ENCODE measurements at places on chromosomes 3 and 15.

- DNase-seq: no peak
These were observed 17.7 kb upstream of the AADAC start for GRCh38 chr3:151796105-151796680.

- DNase-seq: no peak
These were observed 45.6 kb downstream of the CCDC12 start for GRCh38 chr3:46930945-46931403.

DNA sequence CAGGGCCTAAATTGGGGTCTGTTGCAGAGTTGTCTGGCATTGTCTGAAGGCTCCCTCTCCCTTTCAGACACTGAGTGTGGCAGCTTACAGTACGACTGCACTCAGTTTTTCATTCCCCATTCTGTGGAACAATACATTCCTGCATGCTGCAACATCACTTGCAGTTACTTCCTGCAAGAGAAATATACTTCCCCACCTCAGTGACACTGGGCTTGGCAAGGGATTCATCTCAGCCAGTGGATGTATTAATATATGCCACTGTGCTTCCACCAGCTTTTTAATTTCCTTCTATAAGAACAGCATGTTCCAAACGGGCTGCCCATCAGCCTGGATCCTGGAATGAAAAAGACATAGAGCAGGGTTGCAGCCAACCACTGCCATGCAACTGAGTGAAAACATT, 23.1 kb downstream of the B3GALNT1 start:
- no peak for DNase-seq

DNA sequence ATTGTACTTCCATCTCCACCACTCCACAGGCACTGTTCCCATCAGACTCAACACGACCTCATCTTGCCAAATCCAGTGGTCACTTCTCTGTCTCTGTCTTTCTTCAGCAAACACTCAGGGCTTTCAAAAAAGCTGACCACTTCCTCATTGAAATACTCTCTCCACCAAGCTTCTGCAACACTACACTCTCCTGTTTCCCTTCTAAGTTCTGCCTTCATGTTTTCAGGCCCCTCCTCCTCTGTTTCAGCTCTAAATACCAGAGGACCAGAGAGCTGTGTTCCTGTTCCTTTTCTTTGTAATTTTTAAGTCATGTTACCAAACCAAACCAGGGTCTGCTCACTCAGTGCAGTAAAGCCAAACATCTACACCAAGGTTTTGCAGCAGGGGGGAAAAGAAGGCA, 33.8 kb upstream of the ACP3 start:
- no peak for DNase-seq

DNA sequence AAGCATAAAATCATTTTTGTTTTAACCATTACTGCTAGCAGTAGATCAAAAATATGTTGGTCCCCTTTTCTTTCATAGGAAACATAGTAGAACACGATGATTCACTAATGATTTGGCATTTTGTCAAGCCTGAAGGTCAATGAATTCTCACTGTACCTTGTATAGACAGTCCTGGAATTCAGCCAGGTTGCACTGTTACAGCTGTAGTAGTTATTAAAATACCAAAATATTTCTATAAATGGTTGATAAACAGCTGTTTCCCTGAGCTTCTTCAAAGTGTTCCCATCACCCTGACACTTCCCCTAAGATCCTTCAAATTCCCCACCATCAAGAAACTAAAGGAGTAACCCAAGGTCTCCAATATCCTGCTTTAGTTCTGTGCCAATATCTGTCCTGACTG, 200.9 kb downstream of the ATP8B4 start:
- DNase-seq: no peak

DNA sequence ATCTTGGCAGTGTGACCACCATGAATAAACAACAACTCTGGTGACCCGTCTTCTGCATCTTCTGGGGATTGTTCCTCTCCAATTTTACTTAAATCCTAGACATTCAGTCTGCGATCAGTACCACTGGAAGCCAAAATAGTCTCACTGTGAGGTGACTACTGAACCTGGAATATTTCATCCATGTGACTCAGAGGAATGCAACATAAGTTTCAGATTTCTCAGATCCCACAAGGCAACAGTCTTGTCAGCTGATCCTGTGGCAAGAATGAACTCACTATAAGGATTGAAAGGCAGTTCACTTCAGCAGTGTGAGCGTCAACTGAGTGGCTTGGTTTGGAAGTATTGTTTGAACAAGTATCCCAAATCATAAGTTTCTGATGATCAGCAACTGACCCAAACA, 13.2 kb downstream of the NSUN3 start:
- DNase-seq: no peak

GRCh38 chr3:57953576-57953975, 54.6 kb upstream of the FLNB start:
- DNase-seq: no peak

- DNase-seq: no peak
These were observed 54.0 kb upstream of the SLCO2A1 start for GRCh38 chr3:134083626-134084241.

- DNase-seq: no peak
These were observed 577.6 kb upstream of the MDFIC2 start for GRCh38 chr3:70890020-70890394.

- no peak for DNase-seq
These were observed 69.2 kb upstream of the TMC3 start for GRCh38 chr15:81443040-81443820.

DNA sequence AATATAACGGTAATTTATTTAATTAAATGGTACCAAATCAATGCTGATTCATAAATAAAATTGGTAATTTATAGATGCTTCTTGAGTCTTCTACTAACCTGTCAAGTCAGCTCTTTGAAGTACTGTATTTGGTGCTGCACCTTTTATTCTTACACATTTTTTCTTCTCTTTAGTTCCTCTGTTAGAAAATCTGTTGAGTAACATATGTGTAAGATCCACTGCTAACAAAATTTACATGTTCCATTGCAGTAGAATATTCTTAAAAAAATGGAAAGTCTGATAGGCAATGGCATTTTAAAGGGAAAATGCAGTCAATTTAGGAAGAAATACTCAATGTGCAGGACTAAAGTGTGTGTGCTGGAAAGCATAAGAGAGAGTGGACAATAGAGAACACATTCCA, 936.6 kb downstream of the ZPLD1 start:
- no peak for DNase-seq

- DNase-seq: no peak
These were observed 461.1 kb upstream of the TBL1XR1 start for GRCh38 chr3:177658354-177658753.

DNA sequence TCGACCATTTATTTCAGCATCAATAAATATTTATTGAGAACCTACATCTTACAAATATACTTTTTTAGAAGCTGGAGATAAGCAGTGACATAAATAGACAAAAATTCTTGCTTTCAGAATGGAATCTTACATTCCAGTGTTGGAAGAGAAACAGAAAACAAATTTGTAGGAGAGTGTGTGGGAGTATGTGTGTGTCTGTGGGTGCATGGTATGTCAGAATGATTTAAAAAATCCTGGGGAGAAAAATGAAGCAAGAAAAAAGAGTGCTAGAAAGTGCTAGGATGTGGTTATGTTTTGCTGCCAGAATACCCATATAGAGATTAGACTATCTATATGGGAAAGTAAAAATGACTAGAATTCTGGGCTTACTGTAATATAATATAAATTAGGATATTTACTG, 561.7 kb upstream of the SGO1 start:
- DNase-seq: no peak

- DNase-seq: no peak
These were observed 7.3 kb downstream of the DCUN1D1 start for GRCh38 chr3:182973047-182973446.

GRCh38 chr15:37015035-37015434, 85.3 kb downstream of the MEIS2 start:
- no peak for DNase-seq

DNA sequence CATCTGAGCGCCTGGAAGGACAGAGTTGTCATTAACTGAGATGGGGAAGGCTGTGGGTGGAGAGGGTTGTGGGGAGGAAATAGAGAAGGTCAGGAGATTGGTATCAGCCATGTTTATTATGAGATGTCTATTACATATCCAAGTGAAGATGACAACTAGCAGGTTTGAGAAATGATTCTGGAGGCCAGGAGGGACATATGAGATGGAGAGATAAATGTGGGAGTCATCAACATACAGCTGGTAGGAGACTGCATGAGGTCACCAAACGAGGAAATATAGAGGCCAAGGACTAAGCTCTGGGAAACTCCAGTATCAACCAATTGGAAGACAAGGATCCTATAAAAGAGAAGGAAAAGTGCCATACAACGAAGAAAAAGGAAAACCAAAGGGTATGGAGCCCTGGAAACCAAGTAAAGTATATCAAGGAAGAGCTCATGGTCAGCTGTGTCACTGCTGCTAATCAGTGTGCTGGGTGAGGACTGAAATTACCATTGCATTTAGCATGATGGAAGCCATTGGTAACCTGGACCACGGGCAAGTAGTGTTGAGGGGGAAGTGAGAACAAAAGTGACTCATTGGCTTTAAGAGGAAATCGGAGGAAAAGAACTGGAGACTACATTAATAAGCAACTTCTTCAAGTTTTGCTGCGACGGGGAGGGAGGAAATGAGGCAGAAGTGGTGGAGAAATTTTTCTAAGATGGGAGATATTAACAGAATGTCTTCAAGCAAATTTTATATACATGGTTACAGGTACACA, 14.0 kb upstream of the UACA start:
- no peak for DNase-seq

- DNase-seq: no peak
These were observed 28.4 kb upstream of the PIK3CB start for GRCh38 chr3:138862924-138863775.

- DNase-seq: no peak
These were observed 10.0 kb downstream of the HEXA start for GRCh38 chr15:72365844-72366243.

DNA sequence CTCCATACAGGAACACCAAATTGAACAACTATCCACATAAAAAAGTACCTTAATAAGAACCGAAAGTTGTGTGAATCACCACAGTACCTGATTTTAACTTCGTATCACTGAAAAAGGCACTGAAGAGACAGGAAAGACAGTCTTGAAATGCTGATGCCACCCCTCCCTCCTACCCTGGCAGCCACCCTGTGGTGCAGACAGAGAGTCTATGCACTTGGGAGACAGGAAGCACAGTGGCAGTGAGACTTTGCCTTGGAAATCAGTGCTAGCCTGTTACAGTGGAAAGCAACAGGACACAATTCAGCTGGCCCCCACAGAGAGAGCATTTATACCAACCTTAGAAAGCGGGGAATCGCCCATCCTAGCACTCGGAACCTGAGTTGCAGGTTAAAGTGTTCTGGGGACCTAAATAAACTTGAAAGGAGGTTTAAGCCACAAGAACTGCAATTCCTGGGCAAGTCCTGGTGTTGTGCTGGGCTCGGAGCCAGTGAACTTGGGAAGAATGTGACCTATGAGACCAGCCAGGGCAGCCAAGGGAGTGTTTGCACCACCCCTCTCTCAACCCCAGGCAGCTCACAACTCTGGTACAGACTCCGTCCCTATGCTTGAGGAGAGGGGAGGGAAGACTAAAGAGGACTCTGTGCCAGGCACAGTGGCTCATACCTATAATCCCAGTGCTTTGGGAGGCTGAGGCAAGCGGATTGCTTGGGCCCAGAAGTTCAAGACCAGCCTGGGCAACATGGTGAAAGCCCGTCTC, 240.1 kb downstream of the ISL2 start:
- no peak for DNase-seq

- no peak for DNase-seq
These were observed 13.9 kb upstream of the C15orf61 start for GRCh38 chr15:67506775-67507747.

DNA sequence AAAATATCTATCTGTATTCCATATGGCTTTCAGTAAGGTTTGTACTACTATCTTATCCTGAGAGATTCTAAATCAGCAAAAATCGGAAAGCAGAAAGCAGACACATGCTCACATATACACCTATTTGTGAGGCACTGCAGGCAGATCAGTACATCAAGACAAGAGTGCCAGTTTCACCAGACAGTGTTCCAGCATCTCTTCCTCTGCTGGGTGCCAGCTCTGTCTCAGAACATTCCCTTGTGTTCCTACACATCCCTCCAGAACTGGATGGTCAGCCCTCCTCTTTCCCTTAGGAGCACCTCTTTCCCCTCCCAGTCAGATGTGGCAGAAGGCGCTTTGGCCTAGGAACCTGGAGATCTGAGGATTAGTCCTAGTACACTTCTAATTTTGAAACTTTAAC, 121.3 kb upstream of the IL12A start:
- no peak for DNase-seq

GRCh38 chr15:93121107-93121506, 32.1 kb upstream of the RGMA start:
- no peak for DNase-seq

DNA sequence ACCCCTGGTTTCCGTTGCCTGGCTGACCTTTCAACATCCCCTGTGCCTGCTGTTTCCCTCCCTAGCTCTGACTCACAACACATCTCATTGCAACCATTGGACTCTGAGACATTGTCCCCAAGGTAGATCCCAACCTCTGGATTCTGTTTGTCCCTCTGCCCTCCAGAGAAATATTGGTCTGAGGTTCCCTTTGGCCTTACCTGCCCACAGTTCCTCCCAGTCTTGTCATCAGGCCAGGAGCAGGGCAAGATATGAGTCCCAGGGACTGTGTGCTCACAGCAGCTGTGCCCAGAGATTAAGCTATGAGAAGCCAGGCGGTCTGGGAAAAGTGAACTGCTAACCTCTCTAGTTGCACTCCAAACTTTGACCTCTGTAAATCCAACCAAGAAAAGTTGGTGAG, 168.2 kb upstream of the NR2F2 start:
- DNase-seq: no peak

GRCh38 chr3:100517276-100517675, 24.9 kb downstream of the TMEM45A start:
- no peak for DNase-seq

DNA sequence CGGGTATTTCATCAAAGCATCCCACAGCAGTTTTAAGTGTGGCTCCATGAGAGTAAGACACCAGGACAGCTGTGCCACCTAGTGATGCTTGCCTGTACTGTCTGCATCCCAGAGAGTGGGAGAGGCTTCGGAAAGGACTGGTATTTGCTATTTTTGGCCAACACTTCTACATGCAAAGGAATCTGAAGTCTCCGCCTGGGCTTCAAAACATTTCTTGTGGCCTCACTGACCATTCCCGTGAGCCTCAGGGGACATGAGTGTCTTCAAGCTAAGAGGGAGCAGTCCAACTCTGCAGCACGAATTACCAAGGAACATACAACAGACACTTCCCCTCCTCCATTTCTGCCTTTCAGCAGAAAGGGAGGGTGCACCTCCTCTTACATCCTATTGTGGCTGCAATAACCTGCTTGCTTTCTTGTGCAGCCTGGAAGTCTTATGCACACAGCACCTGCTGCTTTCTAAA, 177.5 kb downstream of the RORA start:
- DNase-seq: no peak
